Pons (tissue), 1 donor: ENCODE measurements at places on chromosomes 5 and 9.

DNA sequence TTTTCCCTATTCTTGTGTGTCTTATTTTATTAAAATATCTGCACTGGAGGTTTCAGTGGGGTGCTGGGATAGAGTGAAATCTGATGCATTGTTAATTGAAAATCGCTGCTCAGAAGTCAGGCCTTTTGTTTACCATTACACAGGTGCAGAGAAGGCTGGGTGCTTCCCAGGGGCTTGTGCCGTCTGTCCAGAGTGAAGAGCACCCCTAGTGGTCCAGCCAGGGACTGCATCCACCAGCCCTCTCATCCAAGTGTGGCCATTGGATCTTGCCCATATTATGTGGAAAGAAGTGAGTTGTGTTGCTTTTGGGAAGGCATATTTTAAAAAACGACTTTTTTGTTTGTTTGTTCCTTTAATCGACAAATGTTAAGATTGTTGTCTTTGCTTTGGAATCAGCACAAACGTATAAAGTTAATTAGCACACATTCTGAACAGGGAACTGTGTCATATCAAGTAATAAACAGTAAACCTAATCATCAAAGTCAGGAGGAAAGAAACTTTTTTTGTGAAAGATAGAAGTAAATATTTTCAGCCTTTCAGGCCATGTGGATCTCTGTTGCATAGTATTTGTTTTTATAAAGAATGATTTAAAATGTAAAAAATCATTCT lies 315.6 kb downstream of the MTRR start:
- peak; percentile 6 for DNase-seq

DNA sequence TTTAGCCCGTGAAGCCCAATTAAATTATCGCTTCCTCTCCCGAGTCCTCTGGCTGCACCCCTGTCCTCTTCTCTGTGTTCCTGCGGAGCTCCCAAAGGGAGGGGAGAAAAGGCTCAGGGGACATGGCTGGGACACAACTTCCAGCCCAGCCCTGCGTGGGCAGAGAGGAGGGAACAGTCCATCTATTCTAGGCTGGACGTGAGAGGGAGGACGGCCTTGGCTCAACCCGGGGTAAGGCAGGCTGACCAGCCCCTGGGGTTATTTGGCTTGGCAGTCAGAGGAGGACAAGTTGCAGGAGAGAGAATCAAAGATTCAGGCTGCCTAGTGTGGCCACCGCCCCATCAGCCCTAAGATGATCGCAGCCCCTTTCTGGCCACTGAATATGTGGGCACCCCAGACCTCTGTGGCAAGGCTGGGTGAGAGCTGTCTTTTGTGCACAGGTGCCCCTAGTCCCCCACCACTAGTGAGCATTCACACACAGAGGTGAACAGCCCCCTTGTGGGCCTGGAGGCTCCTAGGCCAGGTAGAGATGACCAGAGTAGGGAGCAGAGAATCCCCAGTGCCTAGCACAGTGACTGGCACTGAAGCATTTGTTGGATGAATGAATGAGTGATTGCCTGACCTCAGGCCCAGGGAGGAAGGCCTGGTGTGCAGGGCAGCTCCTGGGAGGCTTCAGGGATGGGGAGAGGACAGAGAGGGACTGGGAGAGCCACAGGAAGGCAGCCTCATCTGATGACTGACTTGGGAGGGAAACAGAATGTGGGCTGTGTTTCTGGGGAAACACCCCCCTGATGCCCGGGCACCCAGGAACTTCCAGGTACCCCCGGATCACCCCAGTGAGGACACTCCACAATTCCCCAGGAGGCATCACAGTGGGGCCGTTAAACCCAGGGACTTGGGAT lies 133.9 kb downstream of the C9orf50 start:
- DNase-seq: peak; percentile 34

GRCh38 chr9:81596679-81597418 lies 92.5 kb downstream of the TLE1 start:
- DNase-seq: no peak

- DNase-seq: no peak
Observed at GRCh38 chr5:101278917-101279316, 375.8 kb upstream of the ST8SIA4 start.

GRCh38 chr9:125356032-125356431 lies 94.4 kb downstream of the GAPVD1 start:
- no peak for DNase-seq

GRCh38 chr5:160245506-160246086 lies 16.3 kb downstream of the FABP6 start:
- no peak for DNase-seq

GRCh38 chr9:110202232-110202631 lies 5.7 kb downstream of the C9orf152 start:
- no peak for DNase-seq

- DNase-seq: peak; percentile 91
Observed at GRCh38 chr9:70484232-70485130, 70.0 kb upstream of the KLF9 start.

GRCh38 chr5:60598424-60598823 lies 101.5 kb downstream of the DEPDC1B start:
- no peak for DNase-seq

GRCh38 chr9:15180124-15180523 lies 126.9 kb downstream of the TTC39B start:
- no peak for DNase-seq

- no peak for DNase-seq
Observed at GRCh38 chr9:94746541-94747370, 20.3 kb downstream of the AOPEP start.

- no peak for DNase-seq
Observed at GRCh38 chr5:14145435-14146334, 2.5 kb downstream of the TRIO start.

DNA sequence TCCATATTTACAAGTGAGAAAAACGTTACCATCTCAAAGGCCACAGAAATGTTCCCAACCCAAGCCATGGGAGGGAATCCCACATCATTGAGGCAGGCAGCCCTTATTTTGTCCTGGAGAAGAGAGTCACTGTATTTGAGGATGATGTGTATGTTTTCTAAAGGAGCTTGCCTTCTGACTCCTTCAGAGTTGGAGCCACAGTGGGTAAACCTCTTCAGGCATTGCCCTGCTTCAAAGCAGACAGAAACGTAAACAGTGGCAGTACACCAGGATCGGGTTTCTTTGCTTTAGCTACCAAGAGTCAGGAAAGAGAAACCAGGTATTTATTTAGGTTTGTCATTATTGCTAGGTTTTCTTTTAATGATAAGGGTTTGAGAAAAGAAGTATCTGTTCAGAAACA lies 45.7 kb downstream of the MUSK start:
- no peak for DNase-seq

GRCh38 chr5:144105371-144105770 lies 65.1 kb downstream of the YIPF5 start:
- no peak for DNase-seq

GRCh38 chr9:4298255-4299004 lies 1.4 kb downstream of the GLIS3 start:
- no peak for DNase-seq

- no peak for DNase-seq
Observed at GRCh38 chr9:111978616-111979015, 82.0 kb downstream of the UGCG start.

DNA sequence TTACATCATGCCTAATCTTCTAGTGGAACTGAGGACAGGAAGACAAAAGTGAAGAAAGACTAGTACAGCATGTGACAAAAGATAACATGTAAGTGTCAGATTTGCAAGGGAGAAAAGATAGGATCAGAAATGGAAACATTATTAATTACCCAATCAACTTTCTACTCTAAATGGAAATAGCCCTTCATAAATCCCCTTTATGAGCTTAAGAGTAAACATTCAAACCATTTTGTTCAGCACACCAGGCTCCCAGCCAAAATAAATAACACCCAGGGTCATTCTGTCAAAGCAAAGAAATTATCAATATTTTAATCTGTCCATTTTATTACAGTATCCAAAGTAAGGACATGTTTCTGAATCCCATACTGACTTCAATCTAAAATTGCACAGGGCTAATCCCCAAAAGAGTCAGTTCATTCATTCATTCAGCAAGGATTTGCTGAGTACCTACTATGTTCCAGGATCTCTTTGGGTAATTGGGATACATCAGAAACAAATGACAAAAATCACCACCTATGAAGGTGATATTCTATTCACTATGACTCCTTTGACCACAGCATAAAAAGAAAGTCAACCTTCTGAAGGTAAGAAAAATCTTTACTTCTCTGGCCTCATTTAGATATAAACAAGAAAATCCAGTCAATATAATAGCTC lies 5.3 kb downstream of the PRELID2 start:
- DNase-seq: no peak

DNA sequence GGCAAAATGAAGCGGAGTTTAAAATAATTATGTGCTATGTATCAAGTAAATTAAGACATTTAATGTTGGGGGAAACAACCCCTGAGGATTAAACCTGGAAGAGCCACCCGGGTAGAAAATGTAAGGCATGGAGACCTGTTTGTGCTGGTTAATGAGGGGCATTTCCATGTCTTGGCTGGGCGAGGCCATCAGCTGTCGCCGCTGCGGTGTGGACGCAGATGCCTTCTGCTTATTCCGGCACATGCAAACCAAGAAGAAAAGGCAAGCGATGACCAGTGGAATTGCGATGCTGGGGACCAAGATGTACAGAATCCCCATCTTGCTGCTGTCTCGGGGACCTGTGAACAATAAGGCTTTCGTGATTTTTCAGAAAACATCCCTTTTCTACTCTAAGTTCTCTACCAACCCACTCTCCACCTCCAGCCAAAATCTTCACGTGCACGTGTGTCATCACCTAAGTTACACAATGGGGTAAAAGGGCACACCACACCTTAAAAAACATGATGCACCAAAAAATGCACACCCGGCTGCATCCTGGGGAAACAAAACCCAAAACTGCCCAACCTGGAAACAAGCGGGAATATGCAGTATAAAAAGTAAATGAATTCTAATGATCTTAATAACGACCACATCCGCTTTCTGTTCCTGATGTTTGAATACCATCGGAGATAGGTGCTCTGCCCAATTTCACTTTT lies 223.5 kb downstream of the ROR2 start:
- DNase-seq: no peak

DNA sequence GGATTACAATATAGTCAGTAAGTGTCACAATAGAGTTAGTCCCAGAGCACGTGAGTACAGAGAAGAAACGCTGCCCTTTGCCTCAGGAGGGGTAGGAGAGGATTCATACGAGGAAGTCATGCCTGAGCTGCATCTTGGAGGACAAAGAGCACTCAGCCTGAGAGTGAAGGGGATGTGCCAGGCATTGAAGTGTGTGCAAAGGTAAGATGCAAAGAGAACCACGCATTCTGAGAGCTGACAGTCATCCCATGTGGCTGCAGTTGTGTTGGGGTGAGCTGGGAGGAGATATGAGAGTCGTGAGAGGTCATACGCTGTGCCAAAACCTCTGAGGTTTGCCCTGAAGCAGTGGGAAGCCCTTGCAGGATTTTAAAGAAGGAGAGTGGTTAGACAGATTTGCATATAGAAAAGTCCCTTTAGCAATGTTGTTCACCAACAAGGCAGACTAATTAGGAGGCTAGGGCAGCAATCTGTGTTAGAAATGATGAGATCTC lies 97.5 kb downstream of the PIP5K1B start:
- DNase-seq: no peak

GRCh38 chr5:19987612-19988361 lies at the start of gene CDH18:
Gene CDH18, minus strand, starts transcription at chr5:19988200. Its CDS starts 149,214 bp downstream, at chr5:19838986.
- peak; percentile 42 for DNase-seq

- peak; percentile 8 for DNase-seq
Observed at GRCh38 chr5:36879274-36880033, 2.9 kb downstream of the NIPBL start.

- no peak for DNase-seq
Observed at GRCh38 chr9:14155237-14155636, 158.7 kb downstream of the NFIB start.

GRCh38 chr5:176492431-176492830 lies 44.2 kb downstream of the FAF2 start:
- DNase-seq: no peak

GRCh38 chr9:8232726-8233125 lies 433.1 kb upstream of the DMAC1 start:
- DNase-seq: no peak

- no peak for DNase-seq
Observed at GRCh38 chr9:37514999-37515398, 29.3 kb downstream of the POLR1E start.

DNA sequence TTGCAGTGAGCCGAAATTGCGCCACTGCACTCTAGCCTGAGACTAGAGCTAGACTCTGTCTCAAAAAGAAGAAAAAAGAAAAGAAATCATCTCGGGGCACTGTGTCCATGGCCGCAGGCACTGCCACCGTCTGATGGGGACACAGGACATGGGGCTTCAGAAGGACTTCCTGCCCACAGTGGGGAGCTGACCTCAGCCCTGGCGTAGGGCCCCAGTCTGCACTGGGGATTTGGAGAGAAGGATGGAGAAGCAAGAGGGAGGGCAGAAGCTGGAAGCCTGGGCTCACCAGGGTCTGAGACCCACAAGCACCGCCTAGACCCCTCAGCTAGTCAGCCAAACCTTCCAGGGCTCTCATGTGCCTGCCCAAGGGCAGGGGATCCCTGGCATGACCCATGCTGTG lies 4.1 kb upstream of the SARDH start:
- DNase-seq: no peak

DNA sequence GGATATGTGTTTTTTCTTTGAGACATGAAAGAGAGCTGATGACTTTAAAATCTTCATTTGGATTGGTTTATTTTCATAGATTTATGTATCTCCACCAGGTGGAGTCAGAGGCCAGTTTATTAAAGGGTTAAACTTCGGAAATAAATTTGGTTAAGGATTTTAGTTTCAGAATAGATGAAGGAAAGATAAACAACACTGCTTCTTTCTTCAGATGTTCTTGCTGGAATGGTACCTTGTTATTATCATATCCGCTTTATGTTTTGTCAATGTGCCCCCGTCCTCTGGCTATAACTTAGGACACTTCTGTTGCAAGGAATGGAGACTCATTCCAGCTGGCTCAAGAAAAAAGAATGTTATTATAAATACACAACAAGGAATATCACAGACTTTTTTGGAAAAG lies 81.2 kb downstream of the ALDH1A1 start:
- no peak for DNase-seq

- DNase-seq: no peak
Observed at GRCh38 chr5:79495311-79495710, 18.6 kb downstream of the HOMER1 start.

GRCh38 chr9:133054966-133055365 lies 6.8 kb upstream of the CEL start:
- no peak for DNase-seq
